Activated CD8-positive, alpha-beta memory T cell treated with anti-CD3 and anti-CD28 coated beads for 4 hours (primary cell): ENCODE measurements at places on chromosomes 4 and X.

DNA sequence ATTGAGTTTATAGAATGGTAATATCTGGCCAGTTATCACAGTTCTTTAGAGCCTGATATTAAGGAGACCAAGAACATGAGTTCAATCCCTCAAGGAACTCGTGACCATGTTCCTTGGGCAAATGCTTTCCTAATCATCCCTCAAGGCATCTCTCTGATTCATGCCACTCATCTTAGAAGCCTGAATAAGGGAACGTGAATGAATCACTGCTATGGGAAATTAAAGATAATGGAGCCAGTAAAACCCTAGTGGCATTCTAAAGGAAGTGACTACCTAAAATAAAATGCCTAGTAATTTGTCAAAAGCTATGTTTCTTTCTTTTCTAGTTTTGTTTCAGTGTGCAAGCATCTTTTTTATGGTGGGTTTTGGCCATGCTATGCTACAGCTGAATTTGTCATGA is 1161.3 kb downstream of the C4orf33 start:
- no peak for DNase-seq

- DNase-seq = no peak
Measured at GRCh38 chr4:94636004-94636403, 121.8 kb upstream of the BMPR1B start.

- no peak for DNase-seq
Measured at GRCh38 chr4:68372588-68372987, 22.7 kb upstream of the YTHDC1 start.

DNA sequence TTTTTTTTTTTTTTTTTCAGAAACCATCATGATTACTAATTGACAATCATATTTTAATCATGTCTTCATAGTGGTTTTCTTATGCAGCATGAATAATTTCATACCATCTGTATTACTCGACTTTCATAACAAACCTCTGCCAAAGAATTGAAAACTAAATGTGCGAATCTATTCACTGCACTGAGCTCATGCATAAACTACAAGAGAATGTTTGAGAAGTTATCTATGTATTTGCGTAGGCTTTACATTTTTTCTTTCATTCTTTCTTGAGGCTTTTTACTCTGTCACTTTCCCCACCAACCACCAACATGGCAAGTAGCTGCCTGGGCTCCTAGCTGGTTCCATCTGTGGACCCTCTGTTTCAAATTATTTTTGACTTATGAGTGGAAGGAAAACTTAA is 1761.0 kb downstream of the STIM2 start:
- no peak for DNase-seq

- DNase-seq = no peak
Measured at GRCh38 chr4:116358633-116359222, 726.6 kb downstream of the TRAM1L1 start.

DNA sequence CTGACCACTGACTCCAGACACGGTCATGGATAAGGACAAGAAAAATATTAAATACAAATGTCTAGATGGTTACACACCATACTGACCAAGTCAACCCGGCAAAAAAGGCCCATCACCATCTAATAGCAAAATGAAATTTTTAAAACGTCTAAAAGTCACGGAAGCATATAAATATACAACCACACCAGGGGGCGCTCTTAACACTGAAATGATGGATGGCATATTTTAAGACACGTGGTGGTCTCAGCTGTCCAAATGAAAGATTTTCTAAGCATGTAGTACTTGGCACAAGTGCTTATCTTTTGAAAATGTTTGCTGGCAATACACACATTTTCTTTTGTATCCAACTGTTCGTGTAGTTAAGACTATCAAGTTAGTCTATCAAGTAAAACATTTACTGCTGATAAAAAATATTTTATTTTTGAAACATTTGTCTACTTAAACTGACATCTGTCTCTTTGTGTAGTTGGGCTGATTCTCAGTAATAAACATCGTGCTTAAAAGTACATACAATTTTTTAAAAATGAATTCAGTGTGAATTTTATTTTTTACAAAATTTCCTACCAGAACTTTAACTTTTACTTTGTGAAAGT is 64.6 kb downstream of the COX7B2 start:
- DNase-seq = peak; percentile 2

GRCh38 chr4:170776983-170777382 is 687.2 kb upstream of the AADAT start:
- no peak for DNase-seq

- no peak for DNase-seq
Measured at GRCh38 chrX:21374994-21375707, 933 bp downstream of the CNKSR2 start.

DNA sequence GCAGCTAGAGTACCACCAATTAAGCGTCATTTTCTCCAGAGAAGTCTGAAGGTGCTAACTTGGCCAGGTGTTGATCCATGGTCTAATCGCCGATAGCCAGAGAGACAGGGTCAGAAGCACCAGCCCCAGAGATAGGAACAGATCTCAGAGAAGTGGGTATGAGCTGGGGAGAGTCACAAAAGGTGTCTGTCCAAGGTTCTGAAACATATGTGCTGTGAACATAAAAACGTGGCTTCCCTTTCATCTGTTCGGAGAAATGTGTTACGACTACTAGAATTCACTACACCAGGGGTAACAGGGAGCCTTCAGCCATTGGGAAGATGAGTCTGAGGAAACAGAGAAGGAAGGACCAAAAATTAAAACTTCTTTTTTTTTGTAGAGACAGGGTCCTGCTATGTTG is 91.3 kb downstream of the FBXL5 start:
- no peak for DNase-seq

GRCh38 chrX:135411893-135412292 is 9.9 kb upstream of the SMIM10L2A start:
- no peak for DNase-seq

- no peak for DNase-seq
Measured at GRCh38 chr4:7420661-7421040, 14.1 kb downstream of the PSAPL1 start.

DNA sequence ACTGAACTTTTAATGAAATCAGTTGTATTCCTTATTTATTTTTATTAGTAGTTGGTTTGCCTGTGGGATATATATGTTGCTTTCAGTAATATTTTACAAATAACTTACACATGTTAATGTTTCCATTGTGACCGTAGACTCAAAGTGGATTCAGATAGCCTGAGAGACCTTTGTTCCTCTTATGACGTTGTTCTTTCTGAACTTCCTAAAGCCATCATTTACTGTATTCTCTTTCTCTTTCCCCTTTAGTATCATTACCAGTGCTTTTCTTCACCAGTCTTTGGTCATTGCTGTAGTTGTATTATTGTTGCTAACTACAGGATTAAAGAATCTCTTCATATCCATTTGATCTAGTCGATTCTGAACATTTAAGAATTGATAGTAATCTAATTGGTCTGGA is 4.3 kb downstream of the STIM2 start:
- no peak for DNase-seq

DNA sequence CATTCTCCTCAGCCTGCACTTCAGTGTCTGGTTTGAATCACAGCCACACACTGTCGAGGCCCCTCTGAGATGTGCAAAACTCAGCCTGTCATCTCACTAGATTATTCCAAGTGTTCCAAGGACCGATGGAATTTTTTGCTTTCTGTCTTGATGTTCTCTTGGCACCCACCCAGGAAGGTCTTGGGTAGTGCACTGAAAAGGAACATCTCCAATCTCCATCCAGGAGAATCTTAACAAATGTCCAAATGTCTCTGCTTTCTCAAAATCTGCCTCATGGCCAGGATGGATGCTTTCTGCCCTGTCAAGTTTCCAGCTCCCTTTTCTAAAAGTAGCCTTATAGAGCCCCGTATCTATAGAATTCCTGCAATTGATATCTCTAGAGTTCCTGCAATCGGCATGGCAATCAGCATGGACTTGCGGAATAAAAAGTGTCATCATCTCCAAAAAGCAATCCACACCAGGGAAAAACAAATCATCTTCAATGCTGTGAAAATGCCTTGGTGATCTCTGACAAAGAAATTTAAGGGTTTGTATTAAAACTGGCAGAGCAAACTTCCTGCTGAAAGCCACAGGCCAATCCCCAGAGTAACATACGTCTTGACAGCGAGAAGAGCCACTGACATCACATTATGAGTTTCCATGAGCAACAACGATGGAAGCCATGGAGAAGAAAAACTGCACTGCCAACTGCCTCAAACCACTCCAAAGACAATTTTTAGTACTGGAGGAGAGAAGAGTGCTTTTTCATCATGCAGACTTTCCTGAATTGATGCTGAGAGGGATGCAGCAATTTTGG is 215.3 kb upstream of the FAM9B start:
- DNase-seq = no peak

DNA sequence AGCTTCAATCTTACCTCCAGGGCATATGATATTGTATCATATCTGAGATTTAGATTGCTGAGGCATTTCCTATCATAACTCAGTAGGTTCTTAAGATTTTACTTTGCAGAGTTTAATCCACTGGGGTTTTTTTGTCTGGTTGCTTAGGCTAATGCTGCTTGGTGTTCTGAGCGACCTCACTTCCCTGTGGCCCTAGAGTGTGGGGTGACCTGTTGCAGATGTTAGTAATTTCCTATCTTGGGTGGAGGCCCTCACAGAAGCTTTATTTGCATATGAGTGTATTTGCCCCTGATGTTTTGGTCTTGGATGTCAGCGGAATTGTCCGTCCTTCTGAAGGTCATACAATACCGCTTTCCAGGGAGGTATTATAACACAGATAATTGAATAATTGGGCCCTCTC is 137.1 kb downstream of the NDST3 start:
- no peak for DNase-seq

DNA sequence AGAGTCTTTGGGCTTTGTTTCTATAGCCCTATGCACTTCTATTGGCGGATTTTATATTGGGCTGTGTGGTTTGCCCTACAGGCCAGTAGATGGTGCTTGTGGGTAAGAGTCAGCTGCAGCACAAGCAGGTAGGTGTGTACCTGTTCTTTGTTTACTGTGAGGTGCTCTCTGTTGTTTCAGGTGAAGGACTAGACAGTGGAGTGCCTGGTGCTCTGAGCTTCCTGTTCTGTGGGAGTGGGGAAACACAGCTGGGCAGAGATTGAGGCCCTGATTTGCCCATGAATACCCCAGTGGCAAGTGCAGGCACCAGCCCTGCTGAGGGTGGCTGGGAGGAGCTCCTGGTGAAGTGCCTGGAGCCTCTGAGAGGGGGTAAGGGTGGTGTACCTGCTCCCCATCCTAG is 26.3 kb upstream of the UCP1 start:
- DNase-seq = no peak

DNA sequence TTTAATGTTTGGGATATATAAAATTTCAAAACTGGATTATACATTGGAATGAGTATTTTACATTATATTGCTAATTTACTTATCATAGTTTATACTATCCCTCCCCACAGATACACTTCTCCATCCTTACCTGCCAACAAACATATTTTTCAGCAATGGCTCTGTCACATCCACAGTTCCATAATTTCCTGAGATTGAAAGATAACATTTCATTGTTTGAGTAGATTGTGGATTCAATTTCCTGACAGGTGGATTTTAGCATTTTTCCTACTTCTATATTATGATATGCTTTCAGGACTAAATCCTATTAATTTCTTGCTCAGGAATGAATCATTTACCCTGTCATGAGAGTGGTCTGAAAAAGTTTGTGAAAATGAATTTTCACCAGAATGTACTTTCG is 115.3 kb upstream of the KLHL4 start:
- no peak for DNase-seq

- DNase-seq = no peak
Measured at GRCh38 chrX:102995316-102995715, 58.2 kb downstream of the RAB40AL start.

- no peak for DNase-seq
Measured at GRCh38 chr4:147019091-147019490, 73.4 kb upstream of the TTC29 start.

- no peak for DNase-seq
Measured at GRCh38 chr4:182245541-182246215, 2.5 kb downstream of the TENM3 start.

DNA sequence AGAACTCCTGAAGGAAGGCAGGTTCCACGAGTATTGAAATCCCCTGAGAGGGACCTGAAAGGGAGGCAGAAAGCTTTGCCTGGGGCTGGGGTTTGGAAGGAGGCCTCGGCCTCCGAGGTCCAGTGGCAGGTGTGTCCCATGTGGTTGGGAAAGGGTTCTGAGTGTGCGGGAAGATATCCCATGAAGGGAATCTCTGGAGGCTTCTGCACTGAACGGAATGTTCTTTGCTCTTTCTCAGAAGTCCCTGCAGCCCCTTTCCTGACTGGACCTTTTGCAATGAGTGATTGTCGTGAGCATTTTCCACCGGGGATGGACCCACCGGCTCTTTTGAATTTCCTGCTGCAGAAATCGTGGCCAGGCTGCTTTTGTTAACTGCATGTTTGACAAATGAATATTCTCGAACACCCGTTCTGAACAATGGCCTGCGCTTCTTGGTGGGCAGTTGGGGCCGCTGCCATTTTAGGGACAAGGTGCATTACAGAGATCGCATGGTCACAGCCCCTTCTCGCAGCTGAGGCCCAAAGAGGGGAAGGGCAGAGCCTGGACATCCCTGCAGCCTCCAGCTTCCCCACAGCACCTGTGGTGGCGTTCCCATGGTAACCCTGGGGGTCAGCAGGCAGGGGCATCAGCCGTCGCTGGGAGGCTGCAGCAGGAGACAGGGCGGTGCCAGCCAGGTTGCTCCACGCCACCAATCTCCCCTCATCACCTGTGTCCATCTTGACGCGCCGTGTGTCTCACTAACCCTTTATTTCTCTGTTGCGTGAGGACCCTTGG is 18.3 kb upstream of the HTRA3 start:
- DNase-seq = no peak

DNA sequence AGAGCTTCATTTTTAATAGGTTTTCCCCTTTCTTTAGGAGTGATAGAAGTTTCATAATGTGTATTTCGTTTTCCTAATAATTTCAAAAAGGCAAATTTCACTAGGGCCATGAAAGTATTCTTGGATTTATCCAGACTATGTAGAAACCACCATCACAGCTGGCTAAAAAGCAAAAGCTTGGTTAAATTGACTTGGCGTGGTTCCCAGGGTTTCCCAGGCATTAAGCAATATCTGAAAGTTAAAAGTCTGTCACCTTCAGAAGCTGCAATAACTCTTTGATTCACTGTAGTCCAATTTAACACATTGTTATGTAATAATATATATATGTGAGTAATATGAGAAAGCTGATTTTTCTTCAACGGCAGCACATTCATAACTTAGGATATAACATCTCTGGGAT is 38.3 kb downstream of the NDNF start:
- no peak for DNase-seq

- DNase-seq = no peak
Measured at GRCh38 chrX:15475021-15475420, 18.1 kb downstream of the PIR start.

DNA sequence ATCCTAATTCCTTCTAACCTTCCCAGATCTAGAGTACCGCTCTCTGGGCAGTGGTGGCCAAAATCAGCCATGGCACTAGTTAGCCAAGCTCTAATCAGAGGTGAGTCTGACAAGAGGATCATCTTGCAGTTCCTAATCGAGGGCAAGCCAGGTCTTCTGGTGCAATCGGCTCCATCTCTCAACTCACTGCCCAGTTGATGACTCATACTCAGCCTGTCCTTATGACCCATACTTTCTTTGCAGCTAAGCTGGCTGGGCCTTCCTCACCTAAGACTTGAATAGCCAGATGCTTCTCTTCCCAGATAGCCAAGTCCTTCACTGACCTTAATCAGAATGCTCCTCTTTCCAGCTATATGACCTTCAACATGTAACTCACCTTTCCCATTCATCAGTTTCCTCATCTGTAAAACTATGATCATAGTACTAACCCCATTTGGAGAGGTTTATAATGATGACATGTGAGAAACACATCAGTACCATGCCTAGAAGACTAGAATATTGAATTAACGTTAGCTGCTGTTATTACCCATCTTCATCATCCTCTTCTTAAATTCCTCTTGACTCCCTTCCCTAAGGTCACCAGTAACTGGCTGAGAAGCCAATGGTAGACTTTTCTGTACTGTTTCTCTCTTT is 57.1 kb downstream of the RELL1 start:
- no peak for DNase-seq
